ENCODE measurements at places on chromosomes 3 and 15.
A peak's percentile ranks its signal among the peaks of the same experiment; 100 is the strongest.

DNA sequence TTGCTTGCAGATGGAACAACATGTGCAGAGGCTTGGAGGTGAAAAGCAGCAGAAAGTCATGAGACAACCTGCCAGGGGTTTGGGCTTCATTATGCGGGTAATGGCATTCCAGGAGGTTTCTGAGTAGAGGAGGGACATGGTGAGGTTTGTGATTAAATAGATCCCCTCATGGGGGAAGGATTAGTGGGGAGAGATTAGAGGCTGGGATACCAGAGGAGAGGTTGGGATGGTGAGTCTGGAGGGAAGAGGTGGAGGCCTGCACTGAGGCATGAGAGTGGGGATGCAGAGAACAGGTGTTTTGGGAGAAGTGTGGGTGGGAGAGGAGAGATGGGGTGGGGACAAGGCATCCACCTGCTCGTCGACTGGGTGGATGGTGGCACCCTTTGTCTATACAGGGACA is 6.8 kb upstream of the IQSEC1 start:
- no peak for DNase-seq

GRCh38 chr3:71487418-71487817 is 96.1 kb downstream of the FOXP1 start:
- DNase-seq: no peak

GRCh38 chr15:100261302-100262240 is 80.2 kb downstream of the ADAMTS17 start:
- DNase-seq: no peak

GRCh38 chr3:45858809-45859543 is 17.1 kb upstream of the LZTFL1 start:
- DNase-seq: no peak

DNA sequence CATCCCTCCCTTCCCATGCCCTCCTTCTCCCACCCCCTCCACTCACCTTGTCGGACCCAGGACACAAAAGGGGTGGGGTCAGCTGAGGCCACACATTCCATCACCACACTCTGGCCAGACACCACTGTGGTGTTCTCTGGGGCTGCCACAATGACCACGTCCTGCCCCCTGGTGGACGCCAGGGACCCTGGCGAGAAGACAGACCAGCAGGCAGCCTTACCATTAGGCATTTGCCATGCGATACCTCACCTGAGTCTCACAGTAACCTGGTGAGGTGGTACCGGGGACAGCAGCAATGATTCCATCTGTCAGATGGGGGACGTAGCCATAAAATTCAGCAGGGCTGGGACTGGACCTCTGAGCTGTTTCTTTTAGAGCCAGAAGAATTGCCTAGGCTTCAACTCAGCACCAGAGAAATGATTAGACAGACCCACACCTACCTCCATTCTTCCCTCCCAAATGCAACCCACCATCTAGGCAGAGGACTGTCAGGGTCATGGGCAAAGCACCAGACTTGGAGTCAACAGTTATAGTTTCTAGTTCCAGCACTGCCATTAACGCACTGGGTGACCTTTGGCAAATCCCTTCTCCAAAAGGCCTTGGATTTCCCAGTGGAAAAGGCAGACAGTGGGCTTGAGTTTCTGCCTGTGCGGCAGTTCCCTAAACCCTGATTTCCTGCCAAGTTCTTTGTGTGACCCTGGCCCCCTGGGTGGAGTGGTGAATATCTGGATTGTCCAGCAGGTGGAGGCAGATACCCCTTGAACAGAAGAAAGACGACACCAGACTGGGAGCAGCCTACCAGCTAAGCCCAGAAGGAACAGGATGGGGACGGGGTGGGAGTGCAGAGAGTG is 21.8 kb downstream of the IGDCC4 start:
- DNase-seq: no peak

DNA sequence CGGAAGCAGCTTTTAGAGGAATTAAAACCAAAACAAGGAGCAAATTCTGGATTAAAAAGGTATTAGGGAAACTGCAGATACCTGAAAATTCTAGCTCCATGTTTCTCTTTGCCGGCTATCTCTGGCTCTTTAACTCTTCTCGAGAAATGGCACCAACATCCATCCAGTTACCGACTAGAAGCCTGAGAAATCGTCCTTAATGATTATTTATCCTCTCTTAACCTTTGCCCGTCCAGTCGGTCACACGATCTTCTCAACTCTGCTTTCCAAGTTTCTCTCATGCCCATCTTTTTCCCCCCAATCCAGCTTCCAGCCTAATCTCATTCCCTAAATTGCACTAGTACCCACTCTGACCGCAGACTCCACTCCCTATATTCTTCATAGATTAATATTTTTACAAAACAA is 596 bp upstream of the SGO1 start:
- no peak for DNase-seq

- DNase-seq: peak; percentile 42
Measured at GRCh38 chr3:194134231-194134756, 1.7 kb upstream of the HES1 start.

- DNase-seq: no peak
Measured at GRCh38 chr3:167113035-167113830, 266.9 kb downstream of the ZBBX start.

DNA sequence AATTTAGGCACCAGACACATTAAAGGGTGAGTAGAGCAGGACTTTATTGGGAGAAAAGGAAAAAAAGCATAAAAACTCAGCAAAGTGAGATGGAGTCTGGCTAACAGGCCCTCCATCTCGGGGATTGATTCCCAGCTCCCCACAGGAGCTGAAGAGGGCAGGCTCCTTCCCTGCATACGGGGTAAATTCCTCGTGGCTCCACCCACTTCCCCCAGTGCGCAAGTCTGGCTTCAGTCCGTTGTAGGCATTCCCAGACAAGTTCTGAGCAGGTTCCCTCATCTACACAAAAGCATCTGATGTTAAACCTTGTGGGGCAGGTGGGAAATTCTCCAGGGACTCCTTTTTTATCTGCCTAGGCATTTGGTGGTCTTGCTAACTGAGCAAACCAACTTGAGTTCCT is 722.6 kb downstream of the ZNF385D start:
- DNase-seq: no peak

DNA sequence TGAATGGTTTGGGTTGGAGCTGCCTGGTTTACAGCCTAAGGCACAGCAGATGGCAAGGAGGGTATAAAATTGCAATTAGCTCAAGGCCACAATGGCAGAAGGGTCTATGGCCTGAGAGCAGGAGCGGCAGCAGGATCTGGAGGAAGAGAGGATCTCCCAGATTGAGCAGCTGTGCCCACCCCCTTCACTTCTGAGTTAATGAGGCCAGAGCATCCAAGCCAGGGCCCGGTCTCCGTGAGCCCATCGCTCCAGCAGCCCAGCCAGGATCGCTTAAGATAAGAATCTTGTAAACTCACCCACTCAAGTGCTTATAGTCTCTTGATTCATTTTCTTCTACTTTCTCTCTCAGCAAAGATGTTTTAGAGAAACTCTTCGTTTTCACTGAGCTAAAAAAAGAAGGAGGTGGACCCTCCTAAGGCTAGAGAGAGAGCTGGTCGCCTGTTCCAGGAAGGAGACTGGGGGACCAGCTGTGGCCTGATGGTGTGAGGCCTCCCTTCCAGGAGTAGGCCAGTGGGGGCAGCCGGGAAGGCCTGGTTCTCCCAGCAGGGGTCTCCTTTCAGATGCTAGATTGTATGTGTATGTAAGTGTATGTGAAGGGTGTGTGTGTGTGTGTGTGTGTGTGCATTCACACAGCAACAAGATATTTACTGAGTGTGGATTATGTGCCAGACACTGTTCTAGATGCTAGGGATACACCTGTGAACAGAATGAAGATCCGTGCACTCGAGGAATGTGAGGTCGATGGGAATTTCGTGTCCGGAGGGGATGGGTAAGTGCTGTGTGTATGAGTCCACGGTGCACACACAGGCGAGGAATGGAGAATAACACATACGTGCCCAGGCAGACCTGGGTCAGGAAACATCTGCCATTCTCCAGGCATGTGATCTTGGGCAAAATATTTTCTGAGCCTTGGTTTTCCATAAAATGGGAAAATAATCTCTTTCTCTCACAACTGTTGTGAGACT is 18.6 kb downstream of the MAGEF1 start:
- no peak for DNase-seq

DNA sequence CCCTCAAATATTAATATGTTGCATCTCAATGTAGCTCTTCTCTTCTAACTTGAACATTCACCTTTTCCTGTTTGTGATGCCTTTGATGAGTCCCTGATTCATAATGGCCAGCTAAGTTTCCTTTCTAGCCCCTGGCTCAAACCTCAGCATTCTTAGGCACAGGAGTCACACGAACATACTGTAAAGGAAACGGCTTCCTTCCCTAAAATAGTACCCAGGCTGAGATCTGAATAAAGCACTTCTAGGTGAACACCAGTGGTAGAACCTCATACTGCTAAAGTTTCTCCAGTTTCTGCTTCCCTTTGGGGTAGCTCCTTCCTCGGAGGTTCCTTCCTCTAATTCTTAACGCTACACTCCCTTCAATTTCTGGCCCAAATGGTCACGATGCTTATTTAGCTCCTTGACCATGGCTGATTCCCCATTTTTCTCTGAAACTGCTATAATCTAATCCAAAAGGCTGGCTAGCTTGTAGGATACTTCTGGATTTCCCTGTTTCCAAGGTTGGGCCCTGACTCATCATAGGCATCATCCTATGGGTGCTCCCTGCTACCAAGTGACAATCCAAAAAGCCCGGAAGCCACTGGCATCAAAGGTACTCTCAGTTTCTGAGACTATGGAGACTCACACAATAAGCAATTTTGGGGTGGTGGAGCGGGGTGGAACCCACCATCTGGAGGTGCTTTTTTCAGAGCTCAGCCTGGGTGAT is 2.4 kb downstream of the ANAPC13 start:
- DNase-seq: no peak

DNA sequence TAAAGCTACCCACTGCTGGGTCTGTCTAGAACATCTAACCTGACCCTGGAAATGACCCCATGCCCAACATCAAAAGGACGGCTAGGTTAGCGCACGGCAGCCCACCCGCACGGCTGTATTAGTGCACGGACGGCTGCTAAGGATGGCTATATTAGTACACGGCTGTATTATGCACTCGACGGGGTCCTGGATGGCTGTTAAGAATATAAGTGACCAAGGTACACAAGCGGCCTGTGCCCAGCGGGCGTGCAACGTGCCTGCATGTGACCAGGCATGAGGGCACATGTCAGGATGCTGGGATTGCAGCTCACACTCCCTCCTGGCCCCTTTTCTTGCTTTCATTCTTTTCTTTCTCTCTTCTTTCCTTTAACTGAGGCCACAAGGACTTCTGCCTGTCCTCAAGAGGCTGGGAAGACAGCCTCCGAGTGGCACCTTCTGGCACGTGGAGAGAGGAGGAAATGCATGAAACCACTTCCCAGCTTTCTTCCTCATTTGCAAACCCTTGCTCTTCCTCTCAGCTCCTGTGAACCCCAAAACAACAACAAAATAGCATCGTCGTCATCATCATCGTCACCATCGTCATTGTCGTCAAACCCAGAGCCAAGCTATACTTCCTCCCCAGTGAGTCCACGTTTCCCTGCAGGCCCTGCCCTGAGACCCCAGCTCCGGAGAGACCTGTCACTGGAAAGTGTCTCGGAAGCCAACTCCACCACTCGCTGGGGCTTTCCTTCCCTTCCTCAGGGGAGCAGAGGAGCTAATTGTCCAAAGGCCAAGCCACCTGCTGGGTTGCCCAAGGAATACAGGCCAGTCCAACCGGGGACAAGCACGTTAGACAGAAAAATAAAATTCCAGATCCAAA is 101.8 kb downstream of the CHSY1 start:
- no peak for DNase-seq

DNA sequence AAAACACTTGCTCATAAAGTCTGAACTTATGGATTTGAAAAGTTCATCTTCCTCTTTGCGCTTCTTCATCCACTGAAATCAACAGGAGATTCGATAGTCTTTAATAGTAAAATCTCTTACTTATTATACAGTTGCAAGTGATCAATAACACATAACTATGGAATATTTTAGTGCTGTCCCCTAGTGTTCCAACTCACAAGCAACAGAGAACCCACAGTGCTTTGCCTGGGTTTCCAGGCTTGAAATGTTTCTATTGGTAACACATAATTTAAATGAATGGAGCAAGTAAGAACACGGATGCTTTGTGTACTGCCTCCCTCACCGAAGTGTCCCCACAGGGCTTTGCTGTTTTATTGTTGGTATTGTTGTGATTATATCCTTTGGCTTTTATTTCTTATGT is 93.5 kb downstream of the WDR72 start:
- no peak for DNase-seq

DNA sequence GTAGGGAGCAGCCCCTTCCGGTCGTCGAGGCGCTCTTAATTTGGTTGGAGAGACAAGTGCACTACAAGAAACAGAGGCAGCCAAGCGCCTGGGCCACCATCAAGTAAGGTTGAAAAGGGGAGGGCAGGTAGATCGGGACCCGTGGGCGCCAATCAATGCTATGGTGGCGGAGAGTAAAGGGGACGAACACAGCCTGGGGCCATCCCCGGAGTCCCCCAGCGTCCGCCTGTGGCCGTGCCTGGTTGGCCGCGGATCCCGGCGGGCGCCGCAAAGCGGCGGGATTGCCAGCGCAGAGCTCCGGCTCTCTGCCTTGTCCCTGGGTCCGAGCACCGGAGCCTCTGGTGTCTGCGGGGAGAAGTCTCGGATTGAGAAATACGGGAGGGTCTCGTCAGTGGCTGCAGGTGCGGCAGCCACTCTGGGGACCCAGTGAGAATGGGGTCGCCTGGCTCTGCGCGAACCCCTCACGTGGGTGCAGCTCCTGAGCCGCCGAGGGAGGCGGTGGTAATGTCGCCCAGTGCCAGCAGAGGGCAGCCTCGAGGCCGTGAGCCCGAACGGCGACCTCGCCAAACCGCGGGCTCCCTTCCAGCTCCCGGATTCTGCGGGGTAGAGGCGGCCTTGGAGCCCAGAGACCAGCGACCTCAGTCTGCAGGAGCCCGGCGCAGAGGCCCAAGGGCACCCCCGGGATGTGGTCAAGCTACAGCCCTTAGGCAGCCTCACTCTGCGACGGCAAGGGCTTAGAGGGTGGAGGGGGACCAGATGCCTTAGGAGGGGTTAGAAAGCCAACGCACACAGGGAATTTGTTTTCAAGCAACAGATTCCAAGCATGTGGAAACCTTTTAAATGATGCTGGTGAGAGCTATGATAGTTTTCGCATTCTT is 10.8 kb downstream of the FOXL2 start:
- peak; percentile 37 for DNase-seq

GRCh38 chr15:101112336-101113113 is 139.3 kb downstream of the CHSY1 start:
- DNase-seq: no peak

DNA sequence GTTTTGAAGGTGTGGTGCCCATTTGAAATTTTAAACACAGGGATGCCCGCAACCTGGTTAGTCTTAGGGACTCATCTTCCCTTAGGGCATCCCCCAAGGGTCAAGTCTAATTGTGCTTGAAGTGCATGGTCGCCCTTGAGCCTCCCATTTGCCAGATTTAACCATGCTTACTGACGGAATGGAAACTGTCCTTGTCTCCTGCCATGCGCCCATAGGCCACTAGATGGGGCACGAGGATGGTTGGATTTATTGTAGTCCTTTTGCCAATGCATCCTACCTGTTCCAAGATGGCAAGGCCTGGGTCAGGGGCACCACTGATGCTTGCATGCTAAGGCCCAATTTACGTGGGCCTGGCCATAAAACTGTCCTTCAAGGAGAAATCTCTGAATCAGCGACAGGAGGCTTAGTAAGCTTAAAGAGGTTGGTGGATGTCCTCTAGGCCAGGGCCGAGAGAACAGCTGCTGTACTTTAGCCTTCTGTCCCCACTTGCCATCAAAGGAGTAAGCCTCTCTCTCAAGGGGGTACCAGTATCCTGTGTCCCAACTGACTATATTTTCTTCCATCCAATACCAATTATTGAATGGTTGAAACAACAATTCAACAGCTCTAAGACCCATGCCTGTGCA is 355.4 kb downstream of the OTOL1 start:
- no peak for DNase-seq

Measured in stimulated activated CD4-positive, alpha-beta T cell treated with anti-CD3 and anti-CD28 coated beads, TNF-alpha, amount 100 ng/mL, for 4 hours (primary cell).